ENCODE measurements at places on chromosomes 6 and 20.

GRCh38 chr20:53489528-53489927, 104.1 kb downstream of the ZNF217 start:
- DNase-seq: no peak

- no peak for DNase-seq
Observed at GRCh38 chr6:87747646-87748045, 45.6 kb upstream of the AKIRIN2 start.

GRCh38 chr6:39906318-39906761, 27.9 kb downstream of the MOCS1 start:
- DNase-seq: no peak

GRCh38 chr6:134201716-134202115, 116.2 kb downstream of the SGK1 start:
- DNase-seq: no peak

DNA sequence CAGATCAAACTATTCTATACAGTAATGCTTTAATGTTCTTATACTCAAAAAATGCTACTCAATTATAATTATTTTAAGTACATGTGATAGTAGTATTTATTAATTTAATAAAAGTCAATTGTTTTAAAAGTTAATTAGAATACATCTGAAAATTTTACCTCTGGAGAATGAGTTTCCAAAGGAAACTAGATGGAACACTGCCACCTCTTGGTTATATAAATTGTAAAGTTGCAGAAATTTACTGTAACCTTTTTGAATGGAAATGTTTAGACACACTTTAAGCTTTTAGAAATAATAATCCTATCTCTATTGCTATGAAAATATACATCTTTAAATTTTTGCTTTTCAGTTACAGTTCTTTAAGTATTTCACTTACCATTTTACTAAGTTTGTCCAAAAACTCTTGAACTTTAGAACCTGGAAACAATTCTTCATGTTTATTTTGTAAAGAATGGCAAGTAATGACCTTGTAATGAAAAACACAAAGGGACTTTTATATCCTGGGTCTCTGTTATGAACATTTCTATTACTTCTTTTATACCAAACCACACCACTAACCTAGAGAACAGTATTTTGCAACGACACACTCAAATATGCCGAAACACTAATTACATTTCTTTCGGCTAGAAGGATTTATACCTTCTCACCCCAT, 10.9 kb upstream of the BMP5 start:
- no peak for DNase-seq

DNA sequence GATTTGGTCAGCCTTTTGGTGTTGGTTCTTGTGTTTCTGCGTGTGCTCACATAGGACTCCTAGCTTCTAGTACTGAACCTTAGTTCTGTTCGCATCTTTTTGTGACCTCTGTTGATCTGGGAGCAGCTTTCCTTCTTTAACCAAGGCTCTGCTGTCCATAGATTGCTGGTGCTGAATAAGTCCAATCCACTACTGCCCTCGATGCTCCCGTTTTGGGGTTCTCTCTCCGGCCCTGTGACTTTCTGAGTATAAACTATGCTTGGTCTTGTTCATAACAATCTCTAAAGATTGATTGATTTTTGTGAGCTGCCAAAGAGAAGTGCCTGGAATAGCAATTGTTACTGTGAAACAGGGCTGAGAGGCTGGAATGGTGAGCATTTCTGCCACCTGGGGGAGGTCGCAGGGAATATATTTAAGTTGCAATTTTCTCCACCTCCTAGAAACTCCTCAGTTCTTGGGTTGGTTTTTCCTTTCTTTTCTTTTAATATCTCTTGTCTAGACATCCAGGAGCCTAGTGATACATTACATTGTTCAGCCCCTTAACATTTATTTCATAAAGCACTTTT, 422.9 kb upstream of the CHD6 start:
- DNase-seq: no peak

- DNase-seq: peak; percentile 38
Observed at GRCh38 chr20:37538003-37538402, 10.3 kb upstream of the BLCAP start.

DNA sequence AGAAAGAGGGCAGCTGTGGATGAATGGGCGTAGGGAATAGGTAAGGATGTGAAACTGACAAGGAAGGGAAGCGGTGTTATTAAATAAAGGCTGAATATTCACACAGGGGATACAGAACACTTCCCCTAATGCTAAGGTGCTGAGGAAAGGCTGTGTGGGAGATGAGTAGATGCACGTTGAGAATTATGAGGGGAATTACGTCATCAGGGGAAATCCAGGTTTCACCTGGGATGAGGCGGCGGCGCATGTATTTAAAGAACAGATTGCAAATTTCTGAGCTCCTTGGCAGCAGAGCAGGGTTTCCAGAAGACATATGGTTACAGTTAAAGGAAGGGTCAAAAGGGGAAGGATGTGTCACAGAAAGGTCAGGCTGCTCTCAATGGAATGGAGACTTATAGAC, 28.7 kb upstream of the EDN1 start:
- no peak for DNase-seq

GRCh38 chr6:105515054-105515453, 112.2 kb upstream of the PREP start:
- DNase-seq: no peak

DNA sequence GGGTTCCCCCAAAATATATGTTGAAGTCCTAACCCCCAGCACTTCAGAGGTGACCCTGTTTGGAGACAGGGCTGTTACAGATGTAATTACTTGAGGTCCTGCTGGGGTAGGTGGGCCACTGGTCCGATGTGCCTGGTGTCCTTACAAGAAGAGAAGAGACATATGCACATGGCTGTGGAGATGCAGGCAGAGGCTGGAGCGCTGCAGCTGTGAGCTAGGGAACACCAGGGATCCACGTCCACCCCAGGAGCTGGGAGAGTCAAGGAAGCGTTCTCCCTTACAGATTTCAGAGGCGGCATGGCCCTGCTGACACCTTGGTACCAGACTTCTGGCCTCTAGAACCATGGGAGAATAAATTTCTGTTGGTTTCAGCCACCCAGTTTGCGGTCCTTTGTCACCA, 11.7 kb upstream of the SLC22A2 start:
- no peak for DNase-seq

DNA sequence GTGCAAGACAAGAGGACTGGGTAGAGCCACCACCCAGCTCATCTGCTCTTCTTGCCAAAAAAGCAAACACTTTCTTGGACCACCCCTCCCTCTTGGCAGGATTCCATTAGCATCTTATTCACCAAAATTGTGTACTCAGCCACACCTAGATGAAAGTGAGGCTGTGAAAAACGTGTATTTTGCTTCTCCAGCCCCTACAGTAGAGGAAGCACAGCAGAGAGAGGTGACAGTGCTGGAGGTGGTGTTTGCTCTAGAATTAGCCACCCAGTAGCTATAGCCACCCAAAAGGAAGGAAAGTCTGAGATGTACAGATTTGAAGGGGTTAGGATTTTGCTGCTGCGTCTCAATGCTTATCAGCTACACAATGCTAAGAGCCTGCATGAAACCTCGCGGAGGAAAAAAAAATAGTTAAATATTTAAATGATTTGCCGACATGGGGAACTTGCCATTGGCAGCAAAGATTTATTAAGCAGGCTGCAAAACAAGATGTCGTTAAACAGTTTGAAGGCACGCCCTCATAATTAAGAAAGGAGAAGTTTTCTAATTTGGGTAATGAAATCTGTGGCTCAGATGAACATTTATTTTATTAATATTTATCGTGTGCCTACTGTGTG, 287.3 kb downstream of the ZNF217 start:
- DNase-seq: no peak

DNA sequence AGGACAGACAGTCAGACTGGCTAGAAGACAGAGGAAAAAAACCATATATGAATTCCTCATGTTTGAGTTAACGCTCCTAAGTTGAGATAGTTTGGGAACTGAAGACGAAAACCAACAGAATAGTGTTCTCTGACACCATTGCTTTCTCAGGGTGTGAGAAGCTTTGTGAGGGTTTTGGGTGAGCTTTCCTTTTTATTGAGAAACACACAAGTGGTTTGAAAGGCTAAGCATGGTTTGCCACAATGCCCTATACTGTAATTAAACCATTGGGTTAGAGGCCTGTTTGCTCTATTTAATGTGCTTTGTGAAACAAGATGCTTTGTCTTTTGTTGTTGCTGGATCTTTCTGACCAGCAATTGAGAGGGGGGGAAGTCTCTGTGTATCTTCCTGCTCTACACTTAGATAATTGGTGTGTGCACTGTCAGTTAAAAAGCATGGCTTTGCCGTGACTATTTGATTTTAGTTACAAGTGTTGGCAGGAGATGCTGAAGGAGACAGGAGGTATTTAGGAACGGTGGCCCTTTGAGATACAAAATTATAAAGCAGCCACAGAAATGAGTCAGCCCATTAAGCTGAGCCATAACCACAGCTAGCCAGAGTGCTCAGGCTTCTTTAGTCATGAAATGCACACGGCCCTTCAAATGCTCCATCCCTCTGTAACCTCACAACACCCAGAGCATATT, 273.0 kb upstream of the PREP start:
- no peak for DNase-seq

- DNase-seq: no peak
Observed at GRCh38 chr6:98124171-98124570, 710.2 kb upstream of the POU3F2 start.
